HS-5 (cell line): ENCODE measurements at places on chromosomes 3 and 15.
A peak's percentile ranks its signal among the peaks of the same experiment; 100 is the strongest.

DNA sequence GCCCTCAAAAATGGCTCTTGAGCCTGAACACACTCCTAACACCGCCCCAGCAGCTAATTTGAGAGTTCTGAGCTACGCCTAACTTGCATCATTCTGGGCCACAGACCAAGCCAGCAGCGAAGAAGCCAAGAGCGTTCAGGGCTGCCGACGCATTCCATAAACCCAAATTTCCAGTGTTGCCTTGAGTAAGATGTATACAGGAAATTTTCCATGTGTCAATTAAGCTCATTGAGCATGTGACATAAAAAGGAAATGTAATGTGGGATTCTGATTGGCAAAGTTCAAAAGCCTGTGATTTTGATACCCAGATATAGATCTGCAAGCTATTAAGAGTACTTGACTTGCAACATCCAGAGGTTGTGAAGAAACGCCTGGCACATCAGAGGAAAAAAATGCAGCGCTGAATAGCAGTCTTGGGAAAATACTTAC, 148.6 kb upstream of the NR2F2 start:
- peak; percentile 79 for DNase-seq

DNA sequence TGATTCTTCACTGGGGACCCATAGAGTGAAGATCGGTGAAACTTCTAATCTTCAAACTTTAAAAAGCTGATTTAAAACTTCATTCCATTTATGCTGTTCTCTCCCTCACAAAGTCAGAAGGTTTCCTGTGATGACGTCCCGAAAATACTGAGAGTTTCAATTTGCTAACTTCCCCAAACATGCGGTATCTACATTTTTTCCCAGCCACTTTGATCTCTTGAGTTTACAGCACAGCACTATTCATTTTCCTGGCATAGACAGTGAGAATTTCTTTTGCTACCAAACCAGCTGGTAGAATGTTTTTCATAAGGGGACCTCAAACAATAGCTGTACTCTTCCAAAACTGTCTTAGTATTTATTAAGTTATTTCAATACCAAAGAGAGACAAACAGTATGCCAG, 156.8 kb downstream of the LSAMP start:
- DNase-seq: no peak

DNA sequence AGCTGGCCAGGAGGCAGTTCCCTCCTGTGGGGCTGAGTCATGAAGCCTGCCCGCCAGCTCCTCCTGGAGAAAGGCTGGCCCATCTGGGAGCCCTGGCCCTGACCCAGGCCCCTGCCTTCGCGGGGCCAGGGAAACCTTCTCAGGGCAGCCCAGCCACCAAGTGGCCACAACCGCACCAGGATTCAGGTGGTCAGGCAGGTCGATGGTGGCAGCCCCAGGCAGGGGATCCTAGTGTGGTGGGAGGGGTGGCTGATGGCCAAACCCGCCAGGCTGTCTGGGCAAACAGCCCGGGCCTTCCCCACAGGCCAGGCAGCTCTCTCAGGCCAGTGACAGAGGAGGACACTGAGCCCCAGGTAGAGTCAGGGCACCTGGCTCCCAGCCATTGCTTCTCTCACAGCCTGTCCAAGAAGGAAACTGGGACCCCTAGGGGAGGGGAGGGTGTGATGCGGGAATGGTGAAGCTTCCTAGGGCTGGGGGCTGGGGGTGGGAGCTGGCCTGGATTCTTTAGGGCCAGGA, 1.2 kb downstream of the TWF2 start:
- DNase-seq: peak; percentile 72

DNA sequence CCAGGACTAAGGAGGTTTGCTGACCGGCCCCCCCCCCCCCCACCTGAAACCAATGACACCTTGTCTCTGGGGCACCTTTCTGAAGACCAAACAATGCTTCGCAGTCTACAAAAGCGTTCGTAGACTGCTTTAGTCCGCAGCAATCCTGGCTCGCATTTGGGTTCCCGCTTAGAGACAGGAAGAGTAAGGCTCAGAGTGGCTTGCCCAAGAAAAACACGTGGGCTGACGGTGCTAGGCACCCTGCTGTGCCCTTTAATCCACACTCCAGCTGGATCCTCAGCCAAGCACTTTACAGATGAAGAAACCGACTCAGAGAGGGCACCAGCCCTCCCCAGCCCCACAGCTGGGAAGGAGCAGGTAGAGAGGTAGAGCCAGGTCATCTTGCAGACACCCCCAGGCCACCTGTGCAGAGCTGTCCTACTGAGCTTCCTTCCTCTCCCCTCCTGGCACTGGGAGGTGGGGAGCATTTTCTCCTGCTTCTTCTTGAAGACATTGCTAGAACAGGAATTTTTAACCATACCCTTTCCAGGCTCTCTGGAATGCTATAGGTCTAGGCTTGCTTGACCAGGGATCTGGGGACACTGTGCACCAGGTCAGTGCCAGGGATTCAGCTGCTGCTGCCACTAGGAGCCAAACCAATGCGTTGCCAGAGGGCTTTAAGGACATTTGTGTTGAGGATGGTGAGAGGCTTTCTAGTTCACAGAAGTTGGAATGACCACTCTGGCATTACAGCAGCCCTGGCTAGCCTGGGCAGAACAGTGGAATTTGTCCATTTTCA, 1.0 kb upstream of the KLF15 start:
- no peak for DNase-seq

GRCh38 chr15:26001201-26001600, 138.1 kb upstream of the ATP10A start:
- no peak for DNase-seq

DNA sequence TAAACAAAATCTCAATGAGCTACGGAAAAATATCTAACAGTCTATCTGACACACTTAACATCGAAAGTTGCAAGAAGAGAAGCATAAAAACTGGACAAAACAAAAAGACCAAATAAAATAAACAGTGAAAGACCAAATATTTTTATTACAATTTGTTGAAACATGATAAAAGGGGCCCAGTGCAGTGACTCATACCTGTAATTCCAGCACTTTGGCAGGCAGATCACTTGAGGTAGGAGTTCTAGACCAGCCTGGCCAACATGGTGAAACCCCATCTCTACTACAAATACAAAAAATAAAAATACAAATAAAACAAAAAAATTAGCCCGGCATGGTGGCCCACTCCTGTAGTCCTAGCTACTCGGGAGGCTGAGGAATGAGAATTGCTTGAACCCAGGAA, 914.0 kb upstream of the ALCAM start:
- DNase-seq: no peak

DNA sequence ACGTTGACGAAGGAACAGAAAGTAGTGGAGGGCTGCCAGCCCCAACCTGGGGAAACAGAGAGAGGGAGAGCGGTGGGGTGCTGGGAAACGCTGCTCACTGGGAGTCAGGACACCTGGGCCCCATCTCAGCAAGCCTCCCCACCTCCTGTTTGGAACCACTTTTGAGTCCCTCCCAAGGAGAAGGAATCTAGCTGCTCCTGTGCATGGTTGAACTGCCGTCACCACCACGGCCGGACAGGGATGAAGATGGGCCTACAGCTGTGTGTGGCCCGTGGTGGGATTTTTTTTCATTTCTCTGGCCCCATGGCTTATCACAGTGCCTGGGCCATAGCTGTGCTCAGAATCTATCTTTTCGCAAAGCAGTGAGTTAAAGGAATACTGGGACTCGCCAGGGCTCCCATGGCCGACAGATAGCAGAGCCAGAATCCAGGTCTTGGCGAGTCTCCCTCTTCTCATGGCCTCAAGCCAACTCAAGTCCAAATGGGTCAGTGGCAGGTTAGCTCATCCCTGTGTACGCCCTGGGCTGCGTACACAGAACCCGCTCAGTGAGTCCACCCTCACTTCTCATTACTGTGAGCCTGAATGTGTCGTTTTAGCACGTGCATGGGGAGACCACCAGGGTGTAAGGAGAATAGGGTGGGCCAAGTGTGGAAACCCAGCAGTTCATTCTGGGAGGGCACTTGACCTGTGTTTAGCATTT, 271.2 kb downstream of the FAM43A start:
- no peak for DNase-seq

- no peak for DNase-seq
These were observed 28.4 kb downstream of the SMAD6 start for GRCh38 chr15:66730168-66731021.

- no peak for DNase-seq
These were observed 88.6 kb upstream of the ZNF280D start for GRCh38 chr15:56821721-56822425.

- no peak for DNase-seq
These were observed 7.7 kb upstream of the SCN10A start for GRCh38 chr3:38823722-38824121.

DNA sequence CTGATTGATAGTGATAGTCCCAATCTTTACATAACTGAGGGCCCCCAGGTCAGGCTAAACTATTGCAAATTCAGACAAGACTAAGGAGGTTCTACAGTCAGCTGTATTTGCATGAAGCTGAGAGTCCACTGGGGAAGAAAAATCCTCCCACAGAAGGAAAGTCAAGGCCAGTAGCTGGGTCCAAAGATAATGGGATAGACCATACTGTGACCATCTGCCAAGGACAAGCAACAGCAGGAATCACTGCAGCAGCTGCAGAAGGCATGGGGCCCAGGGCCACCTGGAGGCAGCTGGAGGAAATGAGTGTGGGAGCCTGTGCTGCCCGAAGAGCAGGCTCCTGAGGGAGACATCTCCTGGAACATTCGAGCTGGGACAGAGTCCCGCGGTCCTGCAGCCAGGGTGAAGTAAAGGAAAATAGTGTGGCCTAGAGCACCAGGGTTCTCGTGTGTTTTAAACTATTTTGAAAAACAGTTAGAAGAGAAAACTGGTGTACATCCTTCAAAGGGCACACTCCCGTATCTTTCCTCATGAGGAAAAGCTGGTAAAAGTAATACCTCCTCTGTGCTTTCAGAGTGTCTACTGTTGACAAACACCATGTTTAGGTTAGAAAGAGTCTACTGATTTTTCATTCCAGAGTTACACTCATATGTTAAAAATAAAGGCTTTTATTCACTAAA, 13.2 kb upstream of the TMEM212 start:
- no peak for DNase-seq

- DNase-seq: peak; percentile 2
These were observed 784.0 kb downstream of the ZPLD1 start for GRCh38 chr3:103218793-103219192.
